ENCODE measurements at places on chromosomes 2 and 18.

- DNase-seq, result no peak
These were observed 801.9 kb upstream of the CELF4 start for GRCh38 chr18:38367473-38367872.

DNA sequence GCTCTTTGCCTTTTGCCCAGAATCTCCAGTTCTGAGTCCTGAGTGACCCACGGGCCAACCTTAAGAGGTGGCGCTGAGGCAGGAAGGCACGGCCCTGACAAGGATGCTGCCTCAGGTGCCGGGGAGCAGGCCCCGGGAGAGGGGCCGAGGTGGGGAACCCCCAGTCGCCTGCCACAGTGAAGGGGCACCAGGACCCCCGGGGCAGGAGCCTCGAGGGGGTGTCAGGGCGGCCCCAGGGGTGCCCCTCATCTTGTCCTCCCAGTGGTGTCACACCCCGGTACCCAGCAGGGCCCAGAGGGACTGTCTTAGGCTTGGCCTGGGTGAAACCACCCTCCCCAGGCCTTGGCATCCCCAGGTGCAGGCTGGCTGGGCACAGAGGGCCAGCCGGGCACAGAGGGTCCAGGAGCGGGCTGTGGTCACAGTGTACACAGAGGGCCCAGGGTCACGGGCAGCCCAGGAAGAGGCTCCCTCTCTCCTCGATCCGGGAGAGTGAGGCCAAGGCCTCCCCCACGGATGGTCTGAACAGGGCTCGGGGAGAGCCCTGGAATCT lies 1.0 kb downstream of the PDCD1 start:
- DNase-seq, result no peak

DNA sequence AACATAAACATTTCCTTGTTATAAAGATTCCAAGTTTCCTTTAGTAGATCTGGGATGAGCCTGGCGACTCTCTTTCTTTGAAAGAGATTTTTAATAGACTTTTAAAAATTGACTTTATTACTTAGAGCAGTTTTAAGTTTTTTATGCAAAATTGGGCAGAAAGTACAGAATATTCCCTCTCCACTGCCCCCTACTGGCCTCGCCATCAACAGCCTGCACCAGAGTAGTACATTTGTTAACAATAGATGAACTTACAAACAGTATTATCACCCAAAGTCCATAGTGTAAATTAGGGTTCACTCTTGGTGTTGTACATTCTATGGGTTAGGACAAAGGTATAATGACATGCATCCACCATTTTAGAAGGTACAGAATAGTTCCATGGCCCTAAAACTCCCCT lies 3.9 kb downstream of the MAP3K19 start:
- DNase-seq, result no peak

DNA sequence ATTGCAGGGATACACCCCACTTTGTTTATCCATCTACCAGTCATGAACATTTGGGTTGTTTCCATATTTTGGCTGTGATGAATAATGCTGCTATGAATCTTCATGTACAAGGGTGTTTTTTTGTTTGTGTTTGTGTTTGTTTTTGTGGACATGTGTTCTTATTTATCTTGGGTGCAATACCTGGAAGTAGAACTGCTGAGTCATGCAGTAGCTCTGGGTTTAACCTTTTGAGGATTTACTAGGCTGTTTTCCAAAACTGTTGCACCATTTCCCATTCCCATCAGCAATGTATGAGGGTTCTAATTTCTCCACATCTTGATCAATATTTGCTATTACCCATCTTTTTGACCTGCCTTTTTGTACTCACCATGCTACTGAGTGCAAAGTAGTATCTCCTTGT lies 140.0 kb upstream of the CYP1B1 start:
- DNase-seq, result no peak

GRCh38 chr2:241161646-241162281 lies 11.5 kb downstream of the PPP1R7 start:
- no peak for DNase-seq

- DNase-seq, result peak; percentile 94
These were observed 43.5 kb upstream of the LMAN1 start for GRCh38 chr18:59402432-59403090.

- no peak for DNase-seq
These were observed 417.6 kb upstream of the MEX3C start for GRCh38 chr18:51614967-51615571.

DNA sequence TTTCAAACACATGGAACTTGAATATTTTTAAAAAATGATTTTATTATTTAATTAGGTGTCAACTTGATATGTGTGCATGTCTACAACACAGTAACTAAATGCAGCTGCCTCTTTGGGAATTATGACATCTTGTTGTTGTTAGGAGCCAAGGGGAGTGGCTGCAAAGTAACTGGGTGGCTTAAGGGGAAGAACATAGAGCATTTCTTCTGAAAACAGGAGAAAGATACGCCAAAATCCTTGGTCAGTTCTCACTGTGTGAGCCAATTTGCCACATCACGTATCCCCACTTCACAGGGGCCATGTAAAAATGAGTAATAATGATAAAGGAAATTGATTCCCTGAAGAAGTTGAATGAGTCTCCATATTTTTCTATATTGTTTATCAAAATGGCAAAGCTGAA lies 309.8 kb upstream of the COL3A1 start:
- no peak for DNase-seq

- DNase-seq, result no peak
These were observed 97.8 kb upstream of the SP3 start for GRCh38 chr2:174062934-174063333.

DNA sequence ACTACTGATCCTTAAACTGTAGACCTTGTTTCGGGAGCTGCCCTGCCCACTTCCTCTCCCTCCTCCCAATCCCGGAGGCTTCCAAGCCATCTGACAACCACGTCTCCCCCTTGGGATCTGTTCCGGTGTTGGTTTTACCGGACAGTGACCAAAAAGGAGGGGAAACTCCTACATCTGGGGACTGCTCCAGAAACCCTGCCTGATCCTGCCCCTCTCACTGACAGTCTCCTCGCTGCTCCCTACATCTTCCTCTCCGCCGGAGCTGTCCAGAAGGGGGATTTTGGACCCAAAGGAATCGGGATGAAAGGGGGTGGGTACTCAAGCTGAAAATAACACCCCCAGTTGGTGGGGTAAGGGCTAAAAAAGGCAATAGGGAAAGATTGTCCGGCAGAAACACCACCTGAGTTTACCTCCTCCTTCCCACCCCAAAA lies 1.5 kb downstream of the INO80D start:
- DNase-seq, result peak; percentile 70

DNA sequence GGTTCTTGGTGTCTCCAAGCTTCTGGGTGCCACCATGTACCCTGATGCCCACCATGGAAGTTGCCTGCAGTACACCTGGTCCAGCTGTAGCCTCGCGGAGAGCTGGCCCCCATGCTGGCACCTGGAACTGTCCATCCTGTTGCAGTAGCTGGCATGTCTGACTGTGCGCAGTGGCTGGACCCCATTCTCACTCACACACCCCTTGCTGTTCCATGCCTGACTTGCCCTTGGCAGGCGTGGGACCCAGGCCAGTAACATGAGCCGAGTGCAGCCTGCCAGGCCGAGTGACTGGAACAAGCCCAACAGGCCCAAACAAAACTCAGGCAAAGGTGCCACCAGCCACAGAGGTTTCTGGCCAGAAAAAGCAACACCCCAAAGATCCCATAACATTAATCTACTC lies 73.8 kb downstream of the NEURL3 start:
- no peak for DNase-seq

DNA sequence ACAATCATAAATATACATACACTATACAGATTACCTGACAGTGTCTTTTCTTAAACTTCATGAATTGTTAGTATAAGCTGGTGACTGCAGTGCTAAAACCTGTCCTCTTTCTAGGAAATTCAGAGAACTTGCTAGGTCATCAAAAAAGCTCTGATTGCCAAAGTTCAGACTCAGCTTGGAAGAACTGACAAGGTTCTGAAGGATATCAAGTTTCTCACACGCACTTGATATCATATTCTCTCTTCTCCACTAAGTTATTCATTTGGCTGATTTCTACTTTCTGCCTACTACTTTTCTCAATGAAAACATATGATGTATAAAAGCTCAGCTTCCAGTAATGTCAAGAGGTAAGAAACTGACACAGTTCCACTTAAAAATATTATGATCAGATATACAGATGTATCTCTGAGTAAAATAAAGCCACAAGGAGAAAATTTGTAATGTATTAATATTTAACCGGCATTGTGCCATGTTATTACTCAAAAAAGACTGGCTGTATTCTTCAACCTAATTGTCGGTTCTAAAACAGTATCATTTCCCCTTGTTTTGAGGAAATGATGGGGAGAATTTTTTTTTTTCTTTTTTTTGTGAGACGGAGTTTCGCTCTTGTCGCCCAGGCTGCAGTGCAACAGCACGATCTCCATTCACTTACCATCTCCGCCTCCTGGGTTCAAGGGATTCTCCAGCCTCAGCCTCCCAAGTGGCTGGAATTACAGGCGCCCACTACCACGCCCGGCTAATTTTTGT lies 2.4 kb downstream of the OSBPL1A start:
- DNase-seq, result no peak

- DNase-seq, result no peak
These were observed 37.1 kb downstream of the TACR1 start for GRCh38 chr2:75162259-75162658.

DNA sequence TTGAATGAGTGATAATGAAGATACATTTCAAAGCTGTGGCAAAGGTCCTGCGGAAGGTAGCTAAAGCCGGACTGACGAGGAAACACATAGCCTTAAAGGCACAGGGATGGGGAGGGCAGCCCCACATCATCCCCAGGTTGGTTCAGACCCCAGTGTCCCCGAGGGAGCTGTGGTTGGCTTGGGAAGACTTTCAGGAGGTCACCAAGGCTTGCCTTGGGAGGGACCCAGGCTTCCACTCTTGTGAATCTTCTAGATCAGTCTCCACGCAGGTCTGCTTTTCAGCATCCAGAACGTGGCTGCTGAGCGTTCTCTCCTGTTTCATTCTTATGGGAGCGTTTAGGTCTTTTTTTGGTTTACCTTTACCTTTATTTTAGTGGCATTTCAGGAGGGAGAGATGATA lies 16.8 kb downstream of the KIF1A start:
- no peak for DNase-seq

GRCh38 chr18:45227001-45227742 lies 388.1 kb upstream of the SLC14A2 start:
- DNase-seq, result no peak

GRCh38 chr18:77110936-77111335 lies 21.6 kb downstream of the MBP start:
- DNase-seq, result no peak

GRCh38 chr2:73007991-73008765 lies 63.3 kb downstream of the SFXN5 start:
- DNase-seq, result no peak

DNA sequence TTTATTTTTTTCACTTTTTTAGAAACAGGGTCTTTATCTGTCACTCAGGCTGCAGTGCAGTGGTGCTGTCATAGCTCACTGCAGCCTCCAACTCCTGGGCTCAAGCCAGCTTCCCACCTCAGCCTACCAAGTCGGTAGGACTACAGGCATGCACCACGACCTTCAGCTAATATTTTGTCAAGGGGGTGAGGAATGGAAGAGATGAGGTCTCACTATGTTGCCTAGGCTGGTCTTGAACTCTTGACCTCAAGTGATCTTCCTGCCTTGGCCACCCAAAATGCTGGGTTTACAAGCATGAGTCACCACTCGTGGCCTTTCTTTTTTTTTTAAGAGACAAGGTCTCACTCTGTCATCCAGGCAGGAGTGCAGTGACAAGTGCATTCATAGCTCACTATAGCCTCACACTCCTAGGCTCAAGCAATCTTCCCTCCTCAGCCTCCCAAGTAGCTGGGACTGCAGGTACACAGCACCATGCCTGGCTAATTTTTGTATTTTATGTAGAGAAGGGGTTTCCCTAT lies 13.4 kb downstream of the PPP1R7 start:
- no peak for DNase-seq

- DNase-seq, result no peak
These were observed 77.4 kb downstream of the PTGR3 start for GRCh38 chr18:75131381-75132000.

DNA sequence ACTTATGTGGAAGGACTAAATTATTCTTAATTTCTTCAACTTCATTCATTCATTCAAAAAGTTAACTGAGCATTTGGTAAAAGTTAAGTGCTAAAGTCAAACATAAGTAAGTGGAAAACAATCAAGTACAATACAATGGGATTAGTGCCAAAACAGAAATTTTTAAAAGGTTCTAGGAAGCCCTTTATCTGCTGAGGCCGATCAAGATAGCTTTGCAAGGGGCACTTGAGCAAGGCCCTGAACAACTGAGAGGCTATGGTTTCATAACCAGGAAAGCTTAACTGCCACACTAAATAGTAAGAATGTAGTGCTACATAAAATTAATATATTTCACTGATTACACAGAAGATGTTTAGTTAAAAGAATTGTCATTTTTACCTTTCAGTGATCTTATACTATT lies 76.5 kb downstream of the NOL10 start:
- DNase-seq, result no peak

- no peak for DNase-seq
These were observed 639.6 kb downstream of the IRS1 start for GRCh38 chr2:226159875-226160479.

GRCh38 chr2:215811003-215811402 lies 202.3 kb downstream of the MREG start:
- DNase-seq, result no peak

DNA sequence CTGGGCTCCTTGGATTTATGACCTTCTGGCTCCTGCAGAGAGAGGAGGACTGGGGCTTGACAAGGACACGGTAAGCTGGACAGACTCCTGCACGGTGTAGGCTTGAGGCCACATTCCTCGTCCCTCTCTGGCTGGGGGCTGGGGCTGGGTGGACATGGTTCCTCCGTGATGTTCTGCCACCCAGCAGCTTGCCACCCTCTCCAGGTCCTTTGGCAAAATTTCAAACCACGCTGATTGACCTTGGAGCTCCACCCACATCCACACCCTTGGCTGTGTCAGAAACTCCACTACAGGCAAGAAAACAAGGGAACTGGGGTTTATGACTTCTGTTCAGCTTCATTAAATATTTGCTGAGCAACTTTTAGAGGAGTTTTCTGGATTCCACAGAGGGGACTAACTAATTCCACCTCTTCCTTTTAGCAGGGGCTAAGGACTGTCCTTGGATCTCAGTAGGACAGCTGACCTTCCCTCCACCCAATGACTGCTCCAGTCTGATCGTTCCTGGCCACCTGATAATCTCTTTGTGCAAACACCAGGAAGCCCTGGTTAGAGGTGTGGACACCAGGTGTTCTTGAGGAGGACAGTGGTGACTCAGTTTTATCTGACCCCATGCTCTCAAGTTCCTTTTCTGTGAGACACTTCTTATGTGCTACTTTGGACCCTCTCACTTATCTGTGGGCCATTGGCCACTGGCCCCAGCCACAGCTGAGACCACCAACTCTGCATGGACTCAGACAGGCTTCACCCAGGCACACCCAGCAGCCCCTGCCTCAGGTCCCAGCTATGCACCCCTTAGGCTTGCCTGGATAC lies 29.3 kb downstream of the GPR55 start:
- no peak for DNase-seq

GRCh38 chr2:151937966-151938365 lies 109.7 kb upstream of the ARL5A start:
- no peak for DNase-seq

Data from SK-N-DZ (cell line).